ENCODE measurements at places on chromosomes 6 and 20.

- DNase-seq, result no peak
These were observed 8.5 kb upstream of the SRC start for GRCh38 chr20:37337208-37337991.

DNA sequence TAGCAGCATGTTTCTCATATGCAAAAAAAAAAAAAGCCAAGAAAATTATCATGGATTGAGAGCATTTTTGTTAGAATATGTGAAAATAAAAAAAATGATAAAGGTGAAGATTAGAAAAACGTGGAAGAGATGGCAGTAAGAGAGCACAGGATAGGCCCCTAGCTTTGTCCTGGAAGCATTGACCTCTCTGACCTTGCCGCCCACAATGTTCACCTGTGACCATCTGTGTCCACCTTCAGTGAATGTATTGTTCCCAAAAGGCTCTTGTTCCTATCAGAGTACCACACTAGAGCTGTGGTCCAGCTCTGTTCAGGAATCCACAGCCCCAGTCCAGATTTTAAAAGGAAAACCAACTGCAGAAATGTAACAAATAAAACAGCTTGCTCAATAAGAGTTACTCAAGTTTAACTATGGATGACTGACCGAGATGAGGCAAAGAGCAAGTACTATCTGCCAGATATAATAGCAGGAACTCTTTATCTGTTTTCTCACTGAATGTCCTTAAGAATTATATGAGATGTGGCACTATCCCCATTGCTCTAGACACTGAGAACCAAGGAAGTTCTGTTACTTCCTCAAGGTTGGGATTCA lies 287.7 kb upstream of the STXBP5 start:
- DNase-seq, result no peak

DNA sequence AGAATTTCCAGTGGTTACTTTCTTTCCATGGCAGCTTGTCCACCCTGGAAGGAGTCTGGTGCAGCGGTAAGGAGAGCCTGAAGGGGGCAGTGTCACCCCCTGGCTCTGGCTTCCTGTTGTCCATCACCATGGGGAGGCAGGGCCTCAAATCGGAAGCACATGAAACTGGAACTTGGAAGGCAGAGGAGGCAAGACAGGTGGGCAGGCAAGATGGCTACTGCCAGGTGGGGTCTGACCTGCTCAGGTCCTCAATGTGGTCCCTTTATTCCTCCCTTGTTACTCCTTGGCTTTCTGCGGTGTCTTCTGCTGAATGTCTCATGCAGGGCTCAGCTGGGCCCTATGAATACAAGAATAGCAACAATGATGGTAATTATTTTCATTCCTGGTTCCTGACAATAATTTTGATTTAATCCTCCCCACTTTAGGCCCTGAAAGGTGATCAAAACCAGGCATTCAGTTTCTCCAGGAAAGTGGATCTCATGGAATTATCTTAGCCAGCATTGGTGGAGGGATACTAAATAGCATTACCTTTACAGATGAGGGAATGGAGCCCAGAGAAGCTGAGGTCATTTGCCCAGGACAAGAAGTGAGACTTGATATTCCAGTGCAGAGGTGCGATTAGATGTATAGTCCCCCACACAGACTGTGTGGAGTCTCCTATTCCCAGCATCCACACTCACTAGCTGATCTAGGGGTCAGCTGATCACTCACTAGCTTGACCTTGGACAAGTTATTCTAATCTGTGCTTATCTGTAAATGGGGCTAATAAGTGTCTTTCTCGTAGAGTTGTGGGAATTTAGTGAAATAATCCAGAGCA lies 17.6 kb upstream of the SNAI1 start:
- no peak for DNase-seq

DNA sequence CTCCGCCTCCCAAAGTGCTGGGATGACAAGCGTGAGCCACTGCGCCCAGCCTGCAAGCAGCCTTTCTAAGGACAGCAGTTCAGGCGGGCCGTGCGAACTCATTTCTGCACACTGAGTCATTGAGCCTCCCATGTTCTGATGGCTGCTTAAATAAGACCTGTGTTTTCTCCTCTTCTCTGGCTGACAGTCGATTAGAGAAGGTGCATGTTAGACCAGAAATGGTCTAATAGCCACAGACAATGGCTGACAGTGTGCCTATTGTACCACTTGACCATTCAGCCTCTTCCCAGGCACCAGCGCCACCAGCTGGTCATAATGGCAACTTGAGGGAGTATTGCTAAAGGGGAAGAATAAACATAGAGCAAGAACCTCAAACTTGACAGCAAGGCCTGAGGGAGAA lies 6.2 kb downstream of the CST11 start:
- DNase-seq, result no peak

GRCh38 chr6:27237089-27237803 lies 10.3 kb upstream of the PRSS16 start:
- DNase-seq, result no peak

GRCh38 chr20:37797669-37798175 lies 103.9 kb downstream of the CTNNBL1 start:
- DNase-seq, result no peak

DNA sequence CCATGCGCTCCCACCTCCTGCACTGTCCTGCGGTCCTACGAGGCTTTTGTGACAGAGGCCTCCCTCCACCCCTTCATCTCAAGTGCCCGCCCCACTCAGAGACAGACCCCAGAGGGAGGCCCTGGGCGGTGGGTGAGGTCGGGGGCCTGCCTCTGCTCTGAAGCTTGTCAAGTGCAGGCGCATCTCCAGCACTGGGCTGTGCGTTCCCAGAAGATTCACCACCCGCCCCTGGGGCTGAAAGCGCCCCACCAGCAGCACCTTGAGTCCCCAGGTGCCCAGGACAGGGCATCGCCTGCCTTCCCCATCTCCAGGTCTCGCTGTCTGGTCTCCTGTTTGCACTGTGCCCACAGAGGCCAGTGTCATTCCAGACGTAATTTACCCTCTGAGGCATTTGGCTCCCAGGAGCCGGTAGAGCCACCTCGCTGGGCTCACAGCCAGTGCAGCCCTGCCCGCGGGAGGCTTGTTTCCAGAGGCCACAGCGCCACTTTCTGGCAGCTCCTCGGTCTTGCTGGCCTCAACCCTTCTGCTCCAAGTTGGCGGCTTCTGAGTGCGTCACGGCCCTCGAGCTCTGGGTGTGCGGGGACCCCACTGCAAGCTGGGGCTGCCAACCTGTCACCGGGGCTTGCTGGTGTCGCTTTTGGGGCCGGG lies 191.1 kb downstream of the TAF4 start:
- DNase-seq, result no peak

GRCh38 chr6:38407192-38407591 lies 232.5 kb downstream of the BTBD9 start:
- DNase-seq, result no peak

DNA sequence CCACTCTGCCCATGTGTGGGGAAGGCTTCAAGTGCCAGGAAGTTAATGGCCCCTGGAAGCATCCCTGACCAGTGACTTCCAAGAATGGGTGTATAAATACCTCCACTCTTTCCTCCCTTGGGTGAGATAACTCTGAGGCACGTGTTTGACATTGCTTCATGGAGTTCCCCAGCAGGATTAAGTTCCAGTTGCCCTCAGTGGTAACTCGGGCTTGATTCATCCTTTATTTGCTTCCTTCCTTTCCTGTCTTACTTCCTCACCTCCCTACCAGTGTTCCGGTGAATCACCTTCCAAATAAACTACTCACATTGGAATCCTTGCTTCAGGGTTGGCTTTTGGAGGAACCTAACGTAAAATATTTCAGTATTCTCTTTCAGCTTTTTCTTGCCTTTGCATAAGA lies 84.6 kb upstream of the JAG1 start:
- no peak for DNase-seq

DNA sequence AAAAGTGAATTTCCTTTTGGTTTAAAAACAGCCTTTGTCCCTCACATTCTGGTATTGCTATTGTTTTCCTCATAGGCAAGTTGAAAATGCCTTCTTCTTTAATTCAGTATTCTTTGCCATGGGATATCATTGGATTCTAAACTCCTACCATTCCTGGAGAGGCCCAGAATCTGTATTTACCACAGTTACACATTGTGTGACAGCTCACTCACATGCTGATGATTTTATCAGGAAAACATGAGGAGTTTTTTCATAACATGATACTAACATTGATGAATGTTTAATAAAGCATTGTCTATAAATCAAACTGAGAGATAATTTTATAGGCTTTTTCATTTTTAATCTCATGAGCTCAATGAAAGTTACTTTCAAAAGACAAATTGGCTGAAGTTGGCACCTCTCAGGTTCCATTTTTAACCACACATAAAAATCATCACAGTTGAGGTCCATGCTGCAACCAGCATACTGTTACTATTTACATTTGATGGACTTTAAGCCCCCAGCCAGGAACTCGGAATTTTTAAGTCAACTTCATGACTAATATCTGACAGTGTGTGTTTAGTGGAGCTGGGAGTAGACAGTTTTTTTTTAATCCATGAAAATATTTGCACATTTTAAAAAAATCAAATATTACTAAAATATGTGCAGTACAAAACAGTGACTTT lies 82.8 kb downstream of the FAM83B start:
- DNase-seq, result no peak

DNA sequence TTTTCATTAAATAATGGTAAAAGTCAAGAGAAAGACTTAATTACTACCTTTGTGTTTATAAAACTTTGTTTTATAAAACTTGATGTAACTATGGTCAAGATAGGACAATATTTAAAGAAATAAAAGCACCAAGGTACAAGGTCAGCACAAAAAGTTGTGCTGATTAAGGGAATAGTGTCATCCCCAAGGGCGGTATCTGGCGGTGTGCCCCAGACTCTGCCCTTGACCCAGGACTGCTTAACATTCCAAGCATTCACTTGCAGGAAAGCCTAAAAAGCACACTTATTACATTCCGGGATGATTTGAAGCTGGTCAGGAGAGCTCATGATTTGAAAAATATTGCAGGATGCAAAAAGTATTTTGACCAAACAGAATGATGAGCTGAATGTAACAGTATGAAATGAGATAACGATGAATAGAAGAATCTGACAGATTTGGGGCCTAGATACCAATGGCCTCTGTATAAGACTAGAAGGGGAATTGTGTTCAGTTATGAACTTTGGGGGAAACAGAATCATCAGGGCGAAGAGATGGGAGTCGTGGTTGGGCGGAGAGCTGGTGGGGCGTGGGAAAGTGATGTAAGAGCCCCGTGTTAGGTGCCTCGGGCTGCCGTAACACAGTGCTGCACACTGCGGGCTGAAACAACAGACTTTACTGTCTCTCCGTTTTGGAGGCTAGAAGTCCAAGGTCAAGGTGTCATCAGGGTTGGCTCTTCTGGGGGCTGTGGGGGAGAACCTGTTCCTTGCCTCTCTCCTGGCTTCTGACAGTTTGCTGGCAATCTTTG lies 77.2 kb downstream of the CDC5L start:
- no peak for DNase-seq
